Activated T-cell treated with anti-CD3 and anti-CD28 coated beads for 24 hours (primary cell): ENCODE measurements at places on chromosomes 5 and 9.

- DNase-seq: no peak
Observed at GRCh38 chr5:37737326-37738056, 102.3 kb downstream of the GDNF start.

DNA sequence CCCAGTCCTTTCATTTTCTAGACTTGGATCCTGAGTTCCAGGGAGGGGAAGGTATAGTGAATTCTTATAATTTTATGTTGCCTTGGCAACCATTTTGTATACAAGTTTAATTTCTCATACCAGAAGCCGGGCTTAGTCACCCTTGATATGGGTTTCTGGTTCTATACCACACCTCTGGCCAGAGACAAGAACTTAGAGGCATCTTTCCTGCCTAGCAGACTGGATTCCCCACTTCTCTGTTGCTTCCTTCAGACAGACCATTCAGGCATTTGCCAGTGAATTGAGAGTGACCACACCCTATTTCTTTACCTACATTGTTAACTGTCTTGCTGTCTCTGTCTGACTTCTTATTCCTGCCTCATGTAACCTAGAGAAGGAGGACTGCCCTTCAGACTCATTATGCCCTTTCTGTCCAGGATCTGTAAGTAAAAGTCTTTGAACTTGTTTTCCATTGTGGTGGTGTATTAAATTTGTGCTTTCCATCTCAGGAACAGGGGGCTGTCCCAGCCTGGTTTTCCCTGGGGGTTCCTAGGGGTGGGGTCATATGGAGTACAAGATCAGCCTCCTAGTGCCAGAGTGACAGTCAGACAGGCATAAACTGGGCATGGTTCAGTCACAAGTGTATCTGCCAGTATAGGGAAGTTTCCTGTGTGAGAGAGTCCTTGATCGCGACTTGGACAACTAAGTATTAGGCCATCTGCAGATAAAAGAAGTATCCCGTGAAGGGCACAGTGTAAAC lies 27.4 kb downstream of the TNFSF8 start:
- no peak for DNase-seq

GRCh38 chr9:134360897-134361296 lies 34.6 kb downstream of the RXRA start:
- DNase-seq: no peak

DNA sequence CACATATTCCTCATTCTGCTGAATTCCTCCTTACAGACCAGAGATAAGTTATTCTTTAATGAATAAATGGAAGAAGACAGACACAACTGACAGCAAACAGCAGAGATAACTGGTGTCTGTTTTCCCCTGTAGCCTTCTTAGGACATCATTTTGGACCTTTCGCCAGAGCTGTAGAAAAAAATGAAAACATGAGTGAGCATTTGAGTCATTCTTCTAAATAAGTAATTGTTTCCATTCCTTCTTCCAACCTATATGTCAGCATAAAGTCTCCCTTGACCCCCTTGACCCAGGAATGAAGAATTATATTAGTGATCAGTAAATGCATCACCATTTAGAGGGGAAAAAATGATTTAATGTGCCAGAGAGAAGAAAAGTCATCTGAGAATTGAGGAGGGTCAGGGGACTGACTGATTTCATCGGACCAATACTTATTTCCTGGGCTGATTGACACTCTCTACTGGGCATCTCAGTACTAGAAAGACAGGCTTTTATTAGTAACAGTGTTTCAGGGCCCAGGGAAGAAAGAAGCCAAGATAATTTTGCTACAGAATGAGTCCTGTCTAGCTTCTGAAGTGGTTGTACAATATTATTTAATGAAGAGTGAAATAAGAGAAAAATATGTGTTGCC lies 597.0 kb downstream of the PSAT1 start:
- DNase-seq: no peak

DNA sequence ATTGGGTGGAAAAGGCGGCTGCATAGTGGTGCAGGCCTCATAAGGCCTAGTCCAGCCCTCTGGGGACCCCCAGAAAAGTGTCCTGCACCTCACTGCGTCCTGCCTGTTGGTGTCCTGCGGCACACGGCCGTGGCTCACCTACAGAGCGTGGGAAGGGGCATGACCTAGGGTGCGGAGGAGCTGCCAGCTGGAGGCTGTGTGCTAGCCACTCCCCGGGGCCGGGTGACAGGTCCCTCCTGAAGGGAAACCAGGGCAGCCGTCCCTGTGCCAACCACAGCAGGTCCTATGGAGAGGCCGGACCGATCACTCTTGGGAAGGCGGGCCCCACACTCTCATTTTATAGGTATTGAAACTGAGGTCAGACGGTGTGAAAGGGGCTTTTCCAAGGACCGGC lies 150.7 kb downstream of the RXRA start:
- no peak for DNase-seq

DNA sequence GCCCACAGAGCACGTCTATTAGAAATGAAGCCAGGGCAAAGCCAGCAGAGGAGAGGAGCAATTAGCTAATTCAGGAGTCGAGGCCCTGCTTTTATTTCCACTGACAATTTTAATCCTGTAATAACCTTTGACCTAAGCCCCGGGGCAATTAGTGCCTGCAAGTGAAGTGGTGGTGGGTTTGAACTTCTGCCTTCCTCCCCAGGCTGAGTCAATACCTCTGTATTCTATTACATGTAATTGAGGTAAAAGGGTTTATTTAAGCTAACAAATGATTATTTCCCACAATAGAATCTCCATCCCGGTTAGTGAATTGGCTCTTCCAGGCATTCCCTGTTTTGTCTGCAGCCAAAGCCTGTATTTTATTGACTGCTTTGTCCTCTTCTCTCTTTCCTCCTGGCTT lies 49.9 kb downstream of the FGF18 start:
- no peak for DNase-seq

DNA sequence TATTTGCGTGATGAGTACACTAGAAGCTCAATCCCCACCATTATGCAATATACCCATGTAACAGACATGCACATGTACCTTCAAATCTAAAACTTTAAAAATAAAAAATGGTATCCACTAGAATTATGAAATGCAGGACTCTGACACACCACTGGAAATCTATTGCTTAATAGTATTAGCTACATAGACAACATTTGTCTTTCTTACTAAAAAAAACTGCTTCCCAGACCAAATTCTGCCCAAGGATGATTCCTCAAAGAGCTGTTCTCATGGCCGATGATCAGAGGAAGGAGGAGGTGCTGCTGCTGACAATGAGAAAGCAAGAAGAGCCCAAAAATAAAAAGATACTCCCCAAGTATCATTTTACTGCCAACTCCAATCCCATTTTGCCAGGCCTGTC lies 67.2 kb downstream of the TTC39B start:
- no peak for DNase-seq

GRCh38 chr9:137793196-137793841 lies 84.3 kb upstream of the CACNA1B start:
- no peak for DNase-seq

- DNase-seq: no peak
Observed at GRCh38 chr9:126395439-126396212, 69.0 kb downstream of the MVB12B start.

DNA sequence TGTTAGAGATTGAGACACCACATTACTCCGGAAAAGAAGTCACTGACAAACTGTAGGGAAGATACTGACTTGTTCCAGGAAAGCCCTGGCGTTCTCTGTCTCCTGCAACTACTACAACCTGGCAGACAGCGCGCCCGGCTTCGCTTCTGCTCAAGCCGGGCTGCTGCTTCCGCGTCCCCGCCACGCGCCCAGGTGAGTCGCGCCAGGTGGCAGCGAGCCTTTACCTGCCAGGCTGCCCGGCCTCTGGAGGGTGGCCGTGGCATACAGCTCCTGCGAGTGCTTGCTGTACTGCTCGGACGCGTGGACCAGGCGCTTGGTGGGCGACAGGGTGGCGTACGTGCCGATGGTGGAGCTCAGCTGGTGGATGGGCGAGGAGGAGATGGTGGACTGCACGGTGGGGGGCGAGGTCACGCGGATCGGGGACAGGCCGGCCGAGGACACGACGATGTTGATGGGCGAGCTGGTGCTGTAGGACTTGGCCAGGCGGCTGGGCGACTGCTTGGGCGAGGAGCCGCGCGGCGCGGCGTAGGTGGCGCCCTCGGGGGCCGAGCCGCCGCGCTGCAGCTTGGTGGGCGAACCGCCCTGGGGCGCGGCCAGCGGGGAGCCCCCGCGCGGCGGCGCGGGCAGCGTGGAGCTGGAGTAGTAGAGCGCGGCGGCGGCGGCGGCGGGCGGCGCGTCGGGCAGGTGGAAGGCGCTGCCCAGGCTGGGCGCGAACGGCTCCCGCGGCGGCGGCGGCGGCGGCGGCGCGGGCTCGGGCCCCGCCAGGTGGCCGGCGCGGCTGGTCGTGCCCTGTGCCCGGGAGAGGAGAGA lies 519.6 kb downstream of the CTNND2 start:
- no peak for DNase-seq

- DNase-seq: no peak
Observed at GRCh38 chr5:144308906-144309670, 138.4 kb downstream of the KCTD16 start.

- no peak for DNase-seq
Observed at GRCh38 chr9:125388978-125389377, 127.4 kb downstream of the GAPVD1 start.

DNA sequence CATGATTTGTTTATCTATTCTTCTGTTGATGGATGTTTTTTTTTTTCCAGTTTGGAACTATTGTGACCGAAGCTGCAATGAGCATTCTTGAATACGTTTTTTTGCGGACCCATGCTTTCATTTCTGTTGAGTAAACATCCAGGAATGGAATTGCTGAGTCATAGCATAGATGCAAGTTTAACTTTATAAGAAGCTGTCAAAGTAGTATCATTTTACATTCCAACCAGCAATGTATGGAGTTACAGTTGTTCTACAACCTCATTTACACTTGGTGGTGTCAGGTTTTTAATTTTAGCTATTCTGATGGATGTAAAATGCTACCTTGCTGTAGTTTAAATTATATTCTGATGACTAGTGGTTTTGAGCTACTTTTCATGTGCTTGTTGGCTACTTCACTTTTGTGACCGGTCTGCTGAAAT lies 49.0 kb downstream of the NPR3 start:
- no peak for DNase-seq

GRCh38 chr9:35667939-35668338 lies 2.9 kb upstream of the ARHGEF39 start:
- no peak for DNase-seq

DNA sequence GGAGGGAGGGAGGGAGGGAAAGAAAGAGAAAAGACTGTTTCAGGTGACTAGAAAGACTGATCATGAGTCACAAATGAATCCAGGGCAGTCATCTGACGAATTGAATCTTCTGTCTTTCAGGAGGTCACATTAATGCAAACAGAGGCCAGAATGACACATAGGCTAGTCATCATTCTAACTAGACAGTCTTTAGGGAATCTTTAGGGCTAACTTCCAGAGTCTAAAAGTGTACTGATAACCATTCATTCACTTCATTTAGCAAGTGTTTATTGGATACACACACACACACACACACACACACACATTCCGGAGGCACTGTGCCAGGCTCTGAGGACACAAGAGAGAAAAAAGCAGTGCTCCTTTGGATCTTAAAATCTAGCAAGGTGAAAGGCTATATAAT lies 156.7 kb downstream of the EBF1 start:
- DNase-seq: no peak

GRCh38 chr9:116342941-116343340 lies 189.3 kb downstream of the PAPPA start:
- no peak for DNase-seq

DNA sequence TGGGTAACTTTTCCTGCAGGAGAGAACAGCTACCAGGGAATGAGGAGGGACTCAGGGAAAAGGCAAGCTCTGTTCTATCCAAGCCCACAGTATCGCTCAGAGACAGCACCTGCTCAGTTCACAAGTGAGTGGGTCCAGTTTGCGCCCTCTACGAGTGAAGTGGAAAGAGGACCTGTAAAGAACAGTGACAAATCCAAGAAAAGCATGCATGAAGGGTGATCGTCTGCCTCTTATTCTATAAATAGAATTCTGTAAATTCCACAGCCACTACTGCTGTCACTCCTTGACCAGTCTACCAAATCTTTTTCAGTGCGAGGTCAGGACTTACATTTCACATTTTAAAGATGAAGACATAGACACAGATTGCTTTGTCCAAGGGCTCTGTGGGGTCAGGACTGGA lies 117.5 kb downstream of the ENTREP1 start:
- DNase-seq: no peak

DNA sequence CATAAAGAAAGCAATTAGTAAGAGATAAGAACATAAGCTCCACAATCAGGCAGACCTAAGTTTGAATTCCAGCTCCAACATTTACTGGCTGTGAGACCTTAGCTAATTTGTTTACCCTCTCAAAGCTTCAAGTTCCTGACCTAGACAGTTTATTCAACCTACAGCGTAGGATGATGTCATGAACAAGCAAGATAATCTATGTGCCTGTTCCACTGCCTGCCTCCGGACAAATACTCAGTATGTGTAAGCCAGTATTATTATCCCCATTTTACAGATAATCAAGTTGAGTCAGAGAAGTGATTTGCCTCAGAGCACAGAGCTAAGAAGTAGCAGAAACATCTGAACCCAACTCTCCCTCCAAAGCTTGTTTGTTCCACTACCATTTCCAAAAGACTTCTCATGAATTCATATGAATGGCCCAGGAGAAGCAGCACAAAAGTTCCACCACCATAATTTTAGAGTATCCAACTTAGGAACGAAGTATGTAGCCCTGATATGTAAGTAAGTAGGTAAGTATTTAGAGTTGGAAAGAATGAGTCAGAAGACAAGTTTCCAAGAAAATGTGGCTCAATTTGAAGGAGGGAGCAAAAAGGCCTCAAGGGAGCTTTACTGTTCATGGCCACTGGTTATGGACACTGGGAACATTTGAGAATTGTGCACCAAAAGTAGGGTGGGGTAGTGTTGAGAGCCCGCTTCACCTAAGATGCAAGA lies 398.2 kb downstream of the NFIB start:
- no peak for DNase-seq

DNA sequence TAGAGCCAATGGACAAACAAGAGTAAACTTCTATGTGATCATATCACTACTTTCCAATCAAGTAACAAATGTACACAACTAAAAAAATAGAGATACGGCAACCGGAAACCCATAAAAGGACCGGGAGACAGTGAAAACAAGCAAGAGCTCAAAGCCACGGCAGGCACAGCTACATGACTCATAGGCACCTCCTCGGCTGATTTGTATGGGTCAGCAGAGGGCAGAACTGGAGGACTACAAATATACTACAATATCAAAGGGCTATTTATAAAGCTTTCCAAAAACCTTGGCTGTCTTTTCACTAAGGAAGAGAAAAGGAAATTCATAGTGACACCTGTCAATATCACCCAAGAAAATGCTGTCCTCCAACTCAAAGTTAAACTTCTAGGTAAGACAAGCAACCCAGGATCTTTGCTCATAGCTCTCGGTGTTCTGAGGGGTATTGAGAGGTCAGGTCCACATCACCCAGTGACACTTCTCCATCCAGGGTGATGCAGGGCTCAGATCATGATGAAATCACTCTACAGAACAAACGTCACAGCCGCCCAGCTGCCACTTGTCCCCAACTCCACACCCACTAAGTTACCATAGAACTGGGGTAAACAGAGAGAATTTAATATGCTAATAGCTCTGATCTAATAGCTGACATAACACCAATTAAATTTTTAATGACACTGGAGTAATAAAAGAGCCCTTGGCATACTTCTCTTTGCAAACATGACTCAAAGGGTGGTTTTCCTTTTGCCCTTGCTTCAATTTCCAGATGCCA lies 41.3 kb downstream of the PFDN1 start:
- no peak for DNase-seq
